Ovary (tissue), 10 donors: ENCODE measurements at places on chromosomes 5 and 9.

GRCh38 chr5:73254642-73255041 lies 81.6 kb downstream of the TMEM174 start:
- no peak for DNase-seq

GRCh38 chr9:4321554-4321953 lies 21.7 kb upstream of the GLIS3 start:
- DNase-seq = no peak

DNA sequence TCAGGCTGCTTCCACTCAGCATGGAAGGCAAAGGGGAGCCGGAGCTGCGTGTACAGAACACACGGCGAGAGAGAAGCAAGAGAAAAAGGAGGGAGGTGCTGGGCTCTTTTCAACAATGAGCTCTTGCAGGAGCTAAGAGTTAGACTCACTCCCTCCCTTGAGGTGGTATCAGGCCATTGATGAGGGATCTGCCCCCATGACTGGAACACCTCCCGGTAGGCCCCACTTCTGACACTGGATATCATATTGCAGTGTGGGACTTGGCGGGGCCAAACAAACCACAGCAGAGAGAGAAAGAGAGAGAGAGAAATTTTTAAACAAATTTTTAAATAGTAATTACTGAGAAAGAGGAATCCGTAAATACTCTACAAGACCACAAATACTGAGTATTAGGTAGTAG lies 182.2 kb downstream of the TRIO start:
- DNase-seq = no peak

DNA sequence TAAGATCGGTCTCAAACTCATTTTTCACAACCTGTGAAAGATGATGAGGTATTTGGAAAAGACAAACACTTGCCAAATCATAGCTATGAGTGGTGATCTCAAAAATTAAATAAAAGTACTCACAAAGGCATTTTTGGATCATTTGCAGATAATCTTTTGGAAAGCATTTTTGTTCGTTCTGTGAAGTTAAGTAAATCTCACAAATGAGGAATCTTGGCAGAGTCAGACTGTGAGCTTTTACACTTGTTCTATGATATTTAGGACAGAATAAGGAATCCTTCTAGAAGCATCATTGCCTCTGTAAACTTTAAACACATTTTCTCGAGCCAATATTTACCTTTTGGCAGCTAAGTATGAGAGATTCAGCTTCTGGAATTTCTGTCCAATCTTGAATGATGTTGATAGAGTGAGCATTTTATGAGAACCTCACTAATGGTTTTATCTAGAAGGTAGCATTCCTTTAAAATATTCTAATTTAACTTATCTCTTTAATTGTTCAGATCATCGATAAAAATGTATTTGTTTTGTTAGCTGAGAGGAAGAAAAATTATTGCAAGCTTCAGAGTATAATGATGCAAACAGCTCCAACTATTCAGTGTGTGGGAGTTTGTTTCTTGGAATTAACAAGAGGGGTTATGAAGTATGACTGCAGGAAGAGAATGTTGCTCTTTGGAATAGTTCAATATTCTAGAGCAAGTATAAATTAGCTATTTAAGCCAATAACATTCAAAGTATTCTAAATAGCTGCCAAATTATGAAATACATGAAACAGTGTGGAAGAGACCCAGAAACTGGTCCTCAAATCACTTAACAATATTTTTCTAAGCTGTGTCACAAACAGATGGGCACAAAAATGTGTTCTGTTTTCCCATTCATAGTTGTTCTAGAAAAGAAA lies 48.6 kb upstream of the SLCO6A1 start:
- no peak for DNase-seq

GRCh38 chr9:112945620-112946208 lies 55.0 kb upstream of the SLC46A2 start:
- no peak for DNase-seq

DNA sequence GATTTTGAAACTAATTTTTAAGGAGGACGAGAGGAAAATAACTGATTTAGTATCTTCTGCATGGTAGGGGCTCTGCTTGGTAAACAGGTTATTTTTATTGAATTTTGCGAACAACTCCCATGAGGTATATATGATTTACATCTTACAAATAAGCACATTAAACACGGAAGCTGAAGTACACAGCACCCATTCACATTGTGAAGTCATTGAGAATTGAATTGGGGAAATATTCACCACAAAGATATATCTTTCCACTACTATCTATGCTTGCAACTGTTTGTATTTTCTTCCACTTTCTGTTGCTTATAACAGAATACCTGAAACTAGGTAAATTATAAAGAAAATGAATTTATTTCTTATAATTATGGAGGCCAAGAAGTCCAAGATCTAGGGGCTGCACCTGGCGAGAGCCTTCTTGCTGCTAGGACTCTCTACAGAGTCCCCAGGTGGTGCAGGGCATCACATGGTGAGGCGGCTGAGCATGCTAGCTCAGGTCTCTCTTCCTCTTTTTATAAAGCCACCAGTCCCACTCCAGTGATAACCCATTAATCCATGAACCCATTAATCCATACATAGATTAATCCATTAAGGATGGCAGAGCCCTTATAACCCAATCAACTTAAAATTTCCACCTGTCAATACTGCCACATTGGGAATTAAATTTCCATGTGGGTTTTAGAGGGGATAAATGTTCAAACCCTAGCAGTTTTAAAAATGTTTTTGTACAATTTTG lies 79.0 kb upstream of the ZNF608 start:
- no peak for DNase-seq

DNA sequence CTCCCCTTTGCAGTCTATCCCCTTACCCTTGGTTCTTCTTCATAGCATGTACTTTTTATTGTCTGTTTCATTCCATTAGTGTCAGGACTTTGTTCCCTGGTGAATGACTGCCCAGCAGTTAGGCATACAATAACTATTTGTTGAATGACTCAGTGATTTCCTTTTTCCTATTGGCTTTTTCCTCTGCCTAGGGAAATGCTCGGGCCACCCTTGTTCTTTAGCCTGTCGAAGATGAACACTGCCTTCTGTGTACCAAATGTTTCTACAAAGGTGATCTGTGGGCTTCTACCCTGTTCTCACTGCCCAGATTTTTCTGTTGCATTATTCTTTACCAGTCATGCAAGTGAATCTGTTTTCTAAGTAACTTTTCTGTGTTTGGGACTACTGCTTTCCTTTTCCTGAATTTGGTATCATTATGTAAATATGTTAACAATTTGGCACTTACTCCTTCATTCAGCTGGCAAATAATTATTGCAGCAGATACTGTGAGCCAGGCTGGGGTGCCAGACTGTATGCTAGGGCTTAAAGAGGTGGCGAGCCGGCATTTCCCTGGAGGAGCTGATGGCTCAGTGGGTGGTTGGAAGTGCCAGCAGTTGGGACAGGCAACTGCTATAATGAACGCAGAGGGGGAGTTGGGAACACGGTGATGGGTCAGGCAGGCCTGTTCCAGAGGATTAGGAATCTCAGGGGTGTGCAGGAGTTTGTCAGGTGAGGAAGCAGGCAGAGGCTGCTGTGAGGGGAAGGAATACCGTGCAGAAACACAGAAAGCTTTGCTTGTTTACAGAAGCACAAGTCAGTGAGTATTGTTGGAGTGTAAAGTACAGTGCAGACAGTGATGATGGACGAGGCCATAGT lies 30.6 kb downstream of the KDM4C start:
- no peak for DNase-seq

GRCh38 chr5:41722359-41722950 lies 147.8 kb downstream of the OXCT1 start:
- DNase-seq = no peak

DNA sequence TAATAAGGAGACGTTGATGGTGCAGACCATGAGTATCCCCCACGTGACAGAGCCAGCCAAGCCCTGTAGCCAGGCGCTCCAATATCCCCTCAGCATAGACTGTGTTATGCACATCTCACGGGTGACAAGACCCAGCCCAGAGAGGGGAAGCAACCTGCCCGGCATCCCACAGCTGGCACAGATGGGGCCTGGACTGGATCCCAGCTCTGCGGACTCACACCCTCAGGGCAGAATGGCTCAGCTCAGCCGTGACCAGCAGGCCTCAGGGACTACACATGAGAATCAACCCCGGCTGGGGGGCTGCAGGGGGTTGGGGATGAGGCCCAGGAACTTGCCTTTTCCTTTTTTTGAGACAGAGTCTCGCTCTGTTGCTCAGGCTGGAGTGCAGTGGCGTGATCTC lies 11.7 kb downstream of the FIBCD1 start:
- DNase-seq = no peak

DNA sequence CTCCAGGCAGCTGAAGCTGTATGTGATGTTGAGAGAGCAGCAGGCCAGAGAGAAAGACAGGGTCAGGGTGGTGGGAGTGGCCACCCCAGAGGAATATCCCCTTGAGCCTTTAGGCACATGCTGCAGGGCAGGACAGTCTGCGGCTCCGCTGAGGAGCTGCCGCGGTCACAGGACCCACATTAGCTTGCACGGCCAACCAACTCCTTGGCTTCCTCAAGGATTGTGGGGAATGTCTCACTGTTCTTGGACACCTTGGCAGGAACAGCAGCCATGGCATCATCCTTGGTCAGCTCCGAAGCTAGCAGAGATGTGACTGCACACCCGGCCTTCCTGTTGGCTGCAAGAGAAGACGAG lies 27.8 kb downstream of the PCDHGC5 start:
- DNase-seq = no peak

DNA sequence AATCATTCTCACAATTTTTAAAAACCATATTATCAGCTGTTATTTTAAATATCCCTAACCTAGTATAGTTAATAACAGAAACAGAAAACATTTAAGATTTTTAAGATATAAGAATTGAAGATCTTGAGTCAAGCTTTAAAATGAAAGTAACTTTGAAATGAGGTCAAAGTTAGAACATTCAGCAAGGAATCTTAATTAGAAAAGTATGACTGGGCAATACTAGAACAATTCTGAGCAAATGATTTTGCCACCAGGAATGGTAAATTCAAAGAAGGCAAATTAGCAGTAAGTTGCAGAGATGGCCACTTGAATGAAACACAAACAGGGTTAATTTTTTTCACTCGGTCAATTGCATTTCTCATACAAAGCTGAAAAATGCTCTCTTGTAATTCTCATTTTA lies 117.9 kb downstream of the NXNL2 start:
- DNase-seq = no peak

DNA sequence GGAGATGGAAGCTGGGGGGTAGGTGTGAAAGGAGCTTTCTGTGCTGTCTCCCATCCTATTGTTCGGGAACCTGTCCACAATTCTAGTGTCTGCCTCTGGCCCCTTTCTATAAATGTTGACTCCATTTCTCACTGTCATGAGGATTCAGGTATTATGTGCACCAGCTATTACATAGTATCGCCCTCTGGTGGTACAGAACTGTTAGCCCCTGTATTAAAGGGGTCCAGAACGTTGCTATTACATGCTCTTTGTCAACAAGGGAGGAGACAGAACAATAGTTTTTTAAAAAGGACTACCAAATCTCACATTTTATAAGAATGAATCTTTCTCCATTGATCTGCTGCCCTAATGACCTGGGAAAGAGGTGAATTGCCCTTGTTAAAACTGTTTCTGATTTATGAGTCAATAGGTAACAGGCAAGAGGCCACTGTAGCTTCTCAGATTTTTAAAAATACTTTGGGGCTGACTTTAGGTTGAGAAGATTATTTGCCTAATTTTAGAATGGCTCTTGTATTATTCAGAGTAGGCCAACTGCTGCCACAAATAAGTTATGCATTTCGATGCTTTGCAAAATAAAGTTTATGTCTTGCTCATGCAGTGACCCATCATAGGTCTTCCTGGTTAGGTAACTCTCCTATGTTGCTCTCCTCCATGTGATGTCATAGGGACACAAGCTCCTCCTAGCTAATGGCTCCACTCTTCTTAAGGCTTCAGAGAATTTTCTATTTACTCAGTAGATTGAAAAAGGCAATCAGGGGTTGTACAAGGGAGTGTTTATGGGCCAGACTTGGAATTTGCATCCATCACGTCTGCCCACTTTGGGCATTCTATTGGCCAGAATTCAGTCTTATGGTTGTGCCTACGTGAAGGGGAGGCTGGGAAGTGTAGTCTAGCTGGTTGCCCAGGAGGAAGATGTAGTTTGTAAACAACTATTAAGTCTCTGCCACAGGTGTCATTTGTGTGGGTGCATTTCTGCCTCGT lies 20.8 kb downstream of the DCANP1 start:
- DNase-seq = no peak

DNA sequence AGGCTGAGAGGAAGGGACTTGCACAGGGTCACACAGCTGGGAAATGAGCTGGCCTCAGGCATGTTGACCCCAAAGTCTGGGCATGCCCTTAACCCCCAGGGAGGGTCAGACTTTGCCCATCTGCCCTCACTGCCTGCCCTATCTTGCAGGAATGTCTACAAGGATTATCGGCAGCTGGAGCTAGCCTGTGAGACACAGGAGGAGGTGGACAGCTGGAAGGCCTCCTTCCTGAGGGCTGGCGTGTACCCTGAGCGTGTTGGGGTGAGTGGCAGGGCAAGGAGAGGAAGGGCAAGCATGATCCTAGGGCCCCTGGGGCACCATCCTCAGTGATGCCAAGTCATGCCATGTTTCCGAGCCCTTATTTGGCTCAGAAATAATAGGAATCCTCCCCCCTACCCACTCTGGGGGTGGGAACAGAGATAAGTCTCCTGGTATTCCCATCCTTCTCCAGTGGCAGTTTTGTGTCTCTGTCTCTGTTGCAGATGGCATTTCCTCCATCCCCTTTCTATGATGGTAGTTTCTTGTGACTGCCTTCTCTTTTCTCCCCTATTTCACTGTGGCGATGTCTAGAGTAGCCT lies 28.5 kb downstream of the GOLGA2 start:
- no peak for DNase-seq

- DNase-seq = no peak
Measured at GRCh38 chr5:120568711-120569110, 104.6 kb downstream of the PRR16 start.

DNA sequence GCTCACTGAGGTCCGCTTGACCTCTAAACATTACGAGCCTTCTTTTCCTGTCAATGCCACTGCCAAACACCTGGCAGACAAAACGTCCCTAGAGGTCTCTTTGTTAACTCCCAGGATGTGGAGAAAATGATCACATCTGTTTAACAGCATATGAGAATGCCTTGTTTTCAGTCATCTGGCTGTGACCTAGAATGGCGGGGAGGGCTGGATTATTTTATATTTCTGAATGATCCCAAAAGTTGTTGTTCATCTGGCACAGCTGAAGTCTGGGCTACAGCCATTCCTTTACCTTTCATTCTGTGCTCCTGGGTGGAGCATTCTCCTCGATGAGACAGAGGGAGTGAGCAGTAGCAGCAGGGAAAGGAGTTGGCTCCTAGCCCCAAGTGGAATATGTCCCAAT lies 138.2 kb downstream of the PRDM6 start:
- DNase-seq = no peak

DNA sequence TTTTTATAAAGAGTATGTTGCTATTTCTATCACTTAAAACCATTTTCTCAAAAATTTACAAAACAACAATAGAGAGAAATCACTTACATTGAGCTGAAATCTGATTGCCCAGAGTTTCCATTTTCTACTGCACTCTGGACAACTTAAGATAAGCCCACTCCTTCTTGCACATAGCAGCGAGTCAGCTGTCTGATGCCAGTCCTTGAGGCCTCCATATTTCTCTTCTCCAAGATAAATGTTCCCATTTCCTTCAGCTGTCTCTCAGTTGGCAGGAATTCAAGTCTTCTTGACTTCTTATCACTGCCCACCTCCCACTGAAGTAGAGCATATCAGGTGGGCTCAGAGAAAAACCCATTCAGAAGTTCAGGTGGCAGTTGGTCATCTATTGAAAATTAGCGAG lies 78.5 kb upstream of the PIP5K1B start:
- DNase-seq = no peak
